ENCODE measurements at places on chromosomes 2 and 18. TPM values are rescaled to one million over a fixed set of nuclear protein-coding genes. Genes with fewer than 3 reads are reported as not detected.

TRABD2A gene
- 0.98 TPM for total RNA-seq

ABCB11 gene
- total RNA-seq, result 0.63 TPM

CTNNA2 gene
- total RNA-seq, result 3.3 TPM

DCDC2C gene
- 22.3 TPM for total RNA-seq
